ENCODE measurements at places on chromosomes 13 and 19.

DNA sequence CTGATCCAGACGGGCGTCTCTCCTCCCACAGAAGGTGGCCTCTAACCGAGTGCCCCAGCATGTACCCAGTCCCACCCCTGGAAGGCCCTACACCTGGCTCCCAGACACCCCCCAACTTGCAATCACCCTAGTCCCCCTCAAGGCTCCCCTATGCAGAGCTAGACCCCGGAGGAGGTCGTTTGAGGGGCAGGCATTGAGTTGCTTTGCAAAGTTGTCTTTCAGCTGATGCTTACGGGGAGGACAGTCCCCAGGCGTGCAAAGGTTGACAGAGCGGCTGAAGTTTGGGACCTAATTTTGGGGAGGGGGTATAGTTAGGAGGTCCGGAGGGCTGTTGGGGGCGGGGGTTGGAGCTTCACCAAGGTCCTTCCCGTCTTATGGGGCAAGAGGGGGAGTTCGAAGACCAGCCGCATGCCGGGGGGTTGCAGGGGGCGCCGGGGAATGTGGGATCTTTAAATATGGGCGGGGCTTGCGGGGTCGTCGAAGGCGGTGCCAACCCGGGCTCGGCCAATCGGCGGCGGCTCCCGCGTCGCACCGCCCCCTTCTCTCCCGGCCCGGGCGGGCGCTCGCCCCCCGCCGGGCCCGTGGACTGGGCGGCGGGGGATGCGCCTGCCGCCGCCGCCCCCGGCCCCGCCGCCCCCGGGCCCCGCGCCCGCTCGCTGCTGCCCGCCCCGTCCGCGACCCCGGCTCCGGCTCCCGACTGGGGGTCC is at the start of gene KCNN1:
Gene KCNN1 (plus strand): TSS at position 558 of the 707 bp plus-strand sequence. CDS start 6,782 bp downstream, outside the sequence.
- no peak for DNase-seq

DNA sequence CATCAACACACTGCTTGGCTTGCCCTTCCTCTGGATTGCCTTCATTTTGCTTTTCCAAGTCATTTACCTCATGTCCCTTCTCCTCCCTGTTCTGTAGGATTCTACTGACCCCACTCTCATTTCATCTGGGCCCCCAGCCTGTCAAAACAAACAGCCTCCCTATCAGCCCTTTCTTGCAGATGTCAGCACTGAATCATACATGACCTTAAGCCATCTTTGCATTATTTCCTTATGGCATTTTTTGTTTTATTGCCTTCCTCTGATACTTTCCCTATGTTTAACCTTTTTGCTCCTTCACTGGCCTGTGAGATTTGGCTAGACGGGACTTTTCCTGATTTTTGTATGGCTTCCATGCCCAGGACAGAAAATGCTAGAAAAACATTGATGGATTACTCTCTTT is 8.7 kb downstream of the LRCH1 start:
- no peak for DNase-seq

GRCh38 chr19:39987596-39987995 is 9.3 kb upstream of the ZNF546 start:
- DNase-seq, result no peak

DNA sequence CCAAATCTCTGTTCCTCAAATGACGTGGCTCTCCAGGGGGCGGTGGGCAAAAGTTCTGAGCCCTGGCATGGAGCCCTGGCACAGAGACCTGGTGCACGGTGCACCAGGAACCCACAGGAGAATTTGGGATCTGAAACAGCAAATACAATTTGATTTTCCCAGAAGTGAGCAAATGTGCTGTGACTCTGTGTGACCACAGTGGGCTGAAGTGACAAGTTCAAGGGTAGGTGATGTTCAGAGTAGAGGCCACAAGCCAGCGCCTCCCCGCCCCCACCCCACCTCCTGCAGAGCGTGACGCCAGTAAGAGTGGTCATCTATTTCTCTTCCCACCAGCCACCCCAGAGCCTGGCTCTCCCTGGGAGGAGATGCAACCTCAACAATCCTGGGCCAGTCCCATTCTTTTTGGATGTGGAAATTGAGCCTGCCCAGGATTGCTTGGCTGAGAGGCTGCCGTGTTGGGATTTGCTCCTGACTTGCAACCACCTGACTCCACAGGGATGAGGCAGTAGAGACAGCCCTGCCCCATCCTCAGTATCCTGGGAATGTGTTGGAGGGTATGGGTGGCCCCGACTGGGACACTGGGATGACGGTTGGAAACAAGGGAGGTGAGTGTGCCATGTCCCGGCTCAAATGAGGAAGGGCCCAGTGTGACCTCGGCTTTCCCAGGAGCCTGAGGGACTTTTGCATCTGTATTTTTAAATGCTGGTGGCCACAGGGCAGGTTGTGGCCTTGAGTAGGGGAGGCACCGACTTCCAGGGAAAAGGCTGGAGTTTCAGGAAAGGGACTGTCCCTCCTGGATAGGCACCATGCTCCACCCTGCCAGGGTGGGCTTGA is 11.1 kb upstream of the BCL3 start:
- no peak for DNase-seq

DNA sequence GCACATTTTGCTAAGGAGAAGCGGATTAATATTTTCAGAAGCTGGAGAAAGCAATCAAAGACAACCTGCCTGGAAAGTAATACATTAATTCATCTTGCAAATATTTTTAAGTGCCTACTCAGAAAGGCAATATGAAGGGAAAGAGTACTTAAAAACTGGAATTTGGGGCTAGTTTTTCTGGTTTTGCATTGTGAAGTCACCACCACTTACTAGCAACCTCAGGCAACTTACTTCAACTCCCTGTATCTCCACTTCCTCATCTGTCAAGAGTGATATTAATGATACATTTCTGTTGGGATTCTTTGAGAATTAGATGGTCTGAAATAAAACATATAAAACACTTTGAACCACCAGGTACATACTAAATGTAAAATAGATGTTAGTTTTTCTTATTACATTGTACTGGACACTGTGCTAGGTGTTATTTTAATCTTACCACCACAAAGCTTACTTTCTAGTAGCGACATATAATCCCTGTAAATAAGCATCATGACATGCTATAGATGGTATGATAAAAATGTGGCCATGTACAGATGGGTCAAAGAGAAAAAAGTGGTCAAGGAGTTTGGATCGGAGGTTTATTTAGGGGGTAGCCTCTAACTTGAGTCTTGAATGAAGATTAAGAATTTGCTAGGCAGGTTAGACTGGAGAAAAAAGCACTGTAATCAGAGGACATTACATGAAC is 101.2 kb downstream of the SPRY2 start:
- no peak for DNase-seq

GRCh38 chr13:34458756-34459715 is 483.0 kb upstream of the NBEA start:
- no peak for DNase-seq

- no peak for DNase-seq
Observed at GRCh38 chr13:60000081-60000480, 163.6 kb downstream of the DIAPH3 start.

- no peak for DNase-seq
Observed at GRCh38 chr19:56837492-56838023, 3.0 kb downstream of the PEG3 start.

GRCh38 chr13:41670873-41671443 is 213.6 kb downstream of the RGCC start:
- DNase-seq, result no peak

- no peak for DNase-seq
Observed at GRCh38 chr19:30111021-30111855, 169.2 kb downstream of the URI1 start.

DNA sequence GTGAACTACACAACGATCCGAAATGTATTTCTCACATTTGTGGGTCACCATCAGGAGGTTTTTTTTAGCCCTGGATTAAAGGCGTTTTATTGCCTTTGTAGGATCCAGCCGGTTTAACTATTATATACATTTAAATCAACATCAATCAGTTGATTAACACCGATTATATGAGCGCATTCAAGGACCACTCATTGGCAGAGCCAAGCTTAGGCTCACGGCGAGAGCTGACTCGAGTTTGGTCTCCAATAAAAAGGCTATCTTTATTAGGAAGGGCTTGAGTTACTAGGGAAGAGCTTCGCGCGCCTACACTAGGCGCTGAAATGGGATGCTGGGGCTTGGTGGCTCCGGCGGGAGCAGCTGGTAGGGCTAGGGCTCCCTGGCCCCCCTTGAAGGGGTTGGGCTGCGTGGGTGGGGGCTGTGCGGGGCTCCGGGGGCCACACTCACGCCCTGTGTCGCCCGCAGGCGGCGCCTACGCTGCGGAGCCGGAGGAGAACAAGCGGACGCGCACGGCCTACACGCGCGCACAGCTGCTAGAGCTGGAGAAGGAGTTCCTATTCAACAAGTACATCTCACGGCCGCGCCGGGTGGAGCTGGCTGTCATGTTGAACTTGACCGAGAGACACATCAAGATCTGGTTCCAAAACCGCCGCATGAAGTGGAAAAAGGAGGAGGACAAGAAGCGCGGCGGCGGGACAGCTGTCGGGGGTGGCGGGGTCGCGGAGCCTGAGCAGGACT is 4.2 kb downstream of the PDX1 start:
- DNase-seq, result no peak

- DNase-seq, result no peak
Observed at GRCh38 chr13:111852725-111853518, 214.0 kb upstream of the SOX1 start.

- DNase-seq, result peak; percentile 77
Observed at GRCh38 chr19:19591133-19591825, 27.2 kb downstream of the PBX4 start.

GRCh38 chr19:31272583-31273106 is 76.6 kb downstream of the TSHZ3 start:
- DNase-seq, result no peak

DNA sequence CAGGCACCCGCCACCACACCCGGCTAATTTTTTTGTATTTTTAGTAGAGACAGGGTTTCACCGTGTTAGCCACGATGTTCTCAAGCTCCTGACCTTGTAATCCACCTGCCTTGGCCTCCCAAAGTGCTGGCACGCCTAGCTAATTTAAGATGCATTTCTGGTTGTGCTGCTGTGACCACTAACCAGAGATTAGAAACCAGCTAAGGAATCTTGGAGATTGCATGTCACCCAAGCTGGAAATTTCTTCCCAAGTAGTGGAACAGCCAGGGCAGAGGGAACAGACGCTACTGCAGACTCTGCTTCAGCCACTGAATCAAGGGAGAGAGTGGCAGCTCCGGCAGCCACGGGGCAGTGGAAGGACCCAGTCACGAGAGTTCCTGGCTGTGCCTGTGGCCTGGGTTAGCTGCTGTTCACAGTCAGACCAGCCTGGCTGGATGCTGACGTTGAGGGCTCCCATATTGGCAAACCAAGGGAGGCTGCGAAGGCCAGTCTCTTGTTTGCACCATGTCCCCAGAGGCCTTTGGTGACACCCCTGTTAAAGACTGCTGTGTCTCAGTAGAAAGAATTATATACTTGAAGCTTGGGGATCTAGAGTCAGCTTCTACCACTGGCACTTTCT is 7.9 kb downstream of the TPM4 start:
- no peak for DNase-seq

GRCh38 chr13:27833206-27833605 is 40.9 kb downstream of the GSX1 start:
- DNase-seq, result no peak

DNA sequence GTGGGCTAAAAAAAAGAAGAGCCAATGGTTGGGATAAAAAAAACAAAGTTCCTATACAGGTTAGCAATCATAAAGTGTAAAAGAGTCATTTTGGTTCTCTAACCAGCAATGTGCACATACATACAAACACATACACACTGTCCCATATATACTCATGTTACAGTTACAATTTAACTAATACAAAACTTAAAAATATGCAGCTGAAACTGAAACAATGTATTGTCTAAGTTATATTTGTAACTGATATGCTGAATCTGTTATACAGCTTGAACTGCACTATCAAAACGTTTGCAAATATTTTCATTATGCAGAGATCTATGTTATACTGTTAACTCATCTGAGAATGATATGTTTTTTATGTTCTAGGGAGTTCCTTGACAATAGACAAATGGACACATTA is 173.7 kb downstream of the KLF12 start:
- no peak for DNase-seq

DNA sequence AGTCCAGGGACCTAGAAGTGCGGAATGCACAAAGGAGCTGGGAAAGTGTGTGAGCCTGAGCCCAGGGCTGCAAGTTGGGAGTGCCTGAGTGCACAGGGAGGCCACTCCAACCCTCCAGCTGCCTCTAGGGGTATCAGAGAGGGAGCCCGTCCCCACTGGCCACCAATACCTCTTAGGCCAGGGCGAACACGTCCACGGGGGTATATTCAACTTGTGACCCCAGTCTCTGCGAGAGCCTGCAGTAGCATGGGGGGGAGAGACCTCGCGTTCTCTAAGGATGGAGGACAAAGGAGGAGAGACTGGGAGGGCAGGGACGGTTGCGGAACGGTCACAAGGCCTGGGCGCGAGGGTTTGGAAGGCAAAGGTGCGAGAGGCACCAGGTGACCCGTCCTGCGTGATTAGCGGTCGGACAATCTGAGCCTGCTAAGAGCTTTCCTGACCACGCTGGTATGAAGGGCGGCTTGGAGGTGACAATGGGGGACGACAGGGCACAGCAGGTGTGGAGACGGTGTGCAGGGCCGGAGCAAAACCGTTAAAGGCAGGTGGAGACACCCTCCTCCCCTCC is 676 bp downstream of the CD320 start:
- DNase-seq, result no peak

- DNase-seq, result no peak
Observed at GRCh38 chr19:13029893-13030292, 34.6 kb downstream of the NFIX start.

DNA sequence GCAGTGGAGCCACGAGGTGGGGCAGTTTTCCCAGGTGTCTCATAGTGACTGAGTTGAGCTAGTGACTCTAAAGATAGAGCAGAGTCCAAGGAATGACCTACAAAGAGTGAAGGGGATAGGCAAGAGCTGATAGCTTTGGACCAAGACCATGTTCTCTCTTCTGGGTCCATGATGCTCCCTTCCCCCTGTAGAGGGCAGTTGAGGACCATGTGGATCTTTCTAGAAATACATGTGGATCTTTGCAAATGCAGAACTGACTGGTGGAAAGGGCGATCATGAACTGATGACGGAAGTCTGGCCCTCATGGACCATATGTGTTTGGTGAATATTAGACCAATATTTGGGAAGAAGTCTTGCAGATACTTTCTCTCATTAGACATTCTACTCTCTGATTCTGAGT is 6.9 kb downstream of the PSG1 start:
- DNase-seq, result no peak

DNA sequence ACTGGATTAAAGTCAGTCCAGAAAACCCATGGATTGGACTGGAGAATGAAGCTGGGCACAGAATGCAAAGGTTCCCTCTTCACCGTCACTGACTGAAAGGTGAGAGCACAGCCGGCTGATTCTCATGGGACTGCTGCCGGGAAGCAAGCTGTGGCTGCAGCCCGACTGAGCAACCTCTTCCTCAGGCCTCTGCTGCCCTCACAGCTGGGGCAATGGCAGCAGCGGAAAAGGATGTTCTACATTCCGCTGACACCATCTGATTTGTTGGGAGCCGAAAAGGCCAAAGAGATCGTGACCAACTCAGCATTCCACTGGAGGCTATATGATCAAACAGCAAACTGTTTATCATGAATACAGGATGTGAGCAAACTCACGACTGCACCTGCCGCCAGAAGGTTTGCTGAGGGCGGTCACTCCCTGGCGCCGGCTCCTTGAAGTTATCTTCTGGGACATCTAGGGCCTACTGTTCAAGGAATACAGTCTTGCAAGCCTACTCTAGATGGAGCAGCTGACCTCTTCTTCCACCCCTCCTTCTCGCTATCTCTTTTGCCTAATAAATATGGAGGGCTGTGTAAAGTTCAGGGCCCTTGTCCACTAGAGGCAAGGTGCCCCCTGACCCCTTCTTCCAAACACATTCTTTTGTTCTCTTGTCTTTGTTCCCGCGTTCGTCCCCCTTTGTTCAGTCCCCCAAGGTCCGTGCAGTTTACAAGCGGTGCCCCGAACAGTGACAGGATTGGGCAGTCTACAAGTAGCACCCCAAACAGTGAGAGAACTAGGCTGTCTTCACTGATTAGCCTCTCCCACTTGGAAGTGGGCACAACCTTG is 19.6 kb upstream of the SIGLEC6 start:
- no peak for DNase-seq

- no peak for DNase-seq
Observed at GRCh38 chr19:16113727-16114126, 2.0 kb downstream of the RAB8A start.
